Left ventricle myocardium inferior (tissue), 1 donor: ENCODE measurements at places on chromosomes 5 and 9.

DNA sequence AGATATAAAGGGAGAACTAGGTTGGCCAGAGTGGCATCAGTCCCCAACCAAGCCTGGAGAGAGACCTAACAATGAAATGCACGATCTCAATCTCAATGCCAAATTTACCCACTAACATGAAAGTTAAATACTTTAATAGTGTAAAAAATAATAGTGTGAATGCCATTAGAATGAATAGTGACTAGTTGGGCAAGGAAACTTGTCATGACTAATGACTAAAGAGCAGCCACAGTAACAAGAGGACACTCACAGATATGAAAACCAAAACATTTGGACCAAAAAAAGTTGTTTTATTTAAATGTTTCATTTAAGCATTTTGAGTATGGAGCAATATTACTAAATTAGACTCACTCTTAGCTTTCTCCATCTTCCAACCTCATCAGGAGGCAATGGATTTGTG, 1853.8 kb downstream of the EFNA5 start:
- no peak for DNase-seq

DNA sequence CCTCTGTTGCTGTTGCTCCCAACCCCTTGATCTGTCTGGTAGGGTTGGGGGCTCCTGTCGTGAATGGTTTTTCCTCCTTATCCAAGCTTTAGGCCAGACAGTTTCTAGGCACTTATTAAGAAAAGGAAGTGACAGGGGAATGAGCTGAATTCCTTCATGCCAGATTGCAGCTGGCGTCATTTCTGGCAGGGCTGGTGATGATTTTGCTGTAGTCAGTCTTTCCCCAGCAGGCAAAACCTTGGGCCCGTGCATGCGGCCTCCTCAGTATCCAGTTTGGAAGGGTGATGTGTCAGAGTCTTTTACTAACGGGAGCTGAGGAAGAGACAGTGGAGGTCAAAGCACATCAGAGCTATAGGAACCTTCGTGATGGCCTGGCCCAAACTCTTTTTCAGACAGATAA, 58.8 kb downstream of the COL27A1 start:
- DNase-seq = peak; percentile 60

DNA sequence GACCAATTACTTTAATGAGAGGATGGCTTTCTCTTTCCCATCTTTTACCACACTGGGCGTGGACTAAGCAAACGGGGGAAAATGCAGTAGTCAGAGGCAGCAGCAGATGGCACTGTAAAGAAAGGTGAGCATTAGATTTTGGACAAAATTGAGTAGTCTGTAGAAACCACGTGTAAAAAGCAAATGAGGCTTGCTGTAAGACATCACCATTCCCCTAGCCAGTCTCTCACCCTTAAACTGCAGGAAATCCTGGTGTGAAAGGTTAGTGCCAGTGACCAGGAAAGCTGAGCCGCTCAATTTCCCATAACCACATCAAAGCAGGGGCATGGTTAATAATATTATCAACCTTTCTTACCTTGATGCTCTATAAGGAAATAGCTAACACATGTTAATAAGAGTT, 31.8 kb downstream of the SPATA31C2 start:
- no peak for DNase-seq

DNA sequence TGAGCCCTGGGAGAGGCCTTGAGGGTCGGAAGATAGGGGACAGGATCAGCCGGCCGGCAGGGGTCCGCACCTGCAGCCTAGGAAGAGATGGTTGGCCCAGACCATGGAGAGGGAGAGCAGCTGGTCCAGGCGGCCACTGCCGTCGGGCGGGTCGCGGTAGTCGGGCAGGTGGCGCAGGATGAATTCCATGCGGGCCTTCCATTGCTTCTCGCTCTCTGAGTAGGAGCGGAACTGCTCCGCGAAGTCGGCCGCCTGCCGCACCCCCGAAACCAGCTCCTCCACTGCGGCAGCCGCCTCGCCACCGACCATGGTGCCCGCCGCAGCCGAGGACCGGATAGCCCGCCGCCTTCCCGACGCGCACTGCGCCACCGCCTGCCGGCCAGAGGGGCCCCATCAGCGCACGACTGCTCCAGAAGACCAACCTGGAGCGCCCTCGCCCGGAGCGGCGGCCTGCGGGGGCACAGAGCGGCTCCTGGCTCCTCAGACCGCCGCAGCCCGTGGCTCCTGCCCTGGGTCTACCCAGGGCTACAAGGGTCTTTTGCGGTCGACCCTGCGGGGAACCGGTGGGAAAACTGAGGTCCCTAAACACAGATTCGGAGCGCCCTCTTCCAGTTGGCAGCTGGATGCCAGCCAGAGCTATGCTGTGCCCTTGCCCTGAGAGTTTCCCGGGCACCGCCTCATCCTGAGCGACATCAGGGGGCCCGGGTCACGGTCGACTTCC, at the start of gene CDKN2AIPNL:
CDKN2AIPNL (minus strand) TSS at position 336 of the 721 bp plus-strand sequence; CDS start at position 309, 27 bp downstream.
- DNase-seq = peak; percentile 92

GRCh38 chr5:136018814-136019783, 9.7 kb upstream of the TGFBI start:
- no peak for DNase-seq

DNA sequence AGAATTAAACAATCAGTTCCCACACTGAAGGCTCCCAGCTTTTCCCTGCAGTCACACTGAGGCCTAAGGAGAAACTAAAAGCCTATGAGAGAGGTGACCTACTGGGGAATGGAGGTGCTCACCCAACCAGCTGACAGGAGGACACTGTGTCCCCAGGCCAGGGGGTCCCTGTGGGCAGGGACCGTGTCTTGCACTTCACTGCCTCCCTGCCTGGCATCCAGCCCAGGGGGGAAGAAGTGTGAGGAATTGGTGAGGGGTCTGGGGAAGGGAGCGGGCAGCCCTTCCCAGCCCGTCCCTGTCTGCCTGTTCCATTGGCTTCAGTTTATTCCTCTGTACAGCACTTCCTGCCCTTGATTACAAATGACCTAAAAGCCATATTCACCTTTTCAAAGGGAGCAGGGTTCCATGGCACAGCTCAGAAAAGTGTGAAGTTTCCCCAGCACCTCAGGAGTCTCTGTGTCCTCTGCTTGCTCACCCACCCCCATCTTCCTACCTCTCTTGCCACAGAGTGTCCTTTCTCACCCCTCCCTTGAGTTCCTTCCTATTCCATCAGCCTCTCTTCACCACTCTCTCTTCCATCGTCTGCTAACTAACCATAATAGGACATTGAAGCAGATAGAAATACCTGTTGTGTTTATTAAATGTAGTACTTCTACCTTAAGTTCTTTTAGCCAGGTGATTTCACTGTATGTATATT, 12.9 kb downstream of the OTULINL start:
- no peak for DNase-seq
